Frontal cortex (tissue), 4 donors: ENCODE measurements at places on chromosomes 12 and 14. TPM values are rescaled to one million over a fixed set of nuclear protein-coding genes. Genes with fewer than 3 reads are reported as not detected.

GRCh38 chr12:122991623-122992275 lies 11.3 kb downstream of the ARL6IP4 start:
- no peak for DNase-seq

DNA sequence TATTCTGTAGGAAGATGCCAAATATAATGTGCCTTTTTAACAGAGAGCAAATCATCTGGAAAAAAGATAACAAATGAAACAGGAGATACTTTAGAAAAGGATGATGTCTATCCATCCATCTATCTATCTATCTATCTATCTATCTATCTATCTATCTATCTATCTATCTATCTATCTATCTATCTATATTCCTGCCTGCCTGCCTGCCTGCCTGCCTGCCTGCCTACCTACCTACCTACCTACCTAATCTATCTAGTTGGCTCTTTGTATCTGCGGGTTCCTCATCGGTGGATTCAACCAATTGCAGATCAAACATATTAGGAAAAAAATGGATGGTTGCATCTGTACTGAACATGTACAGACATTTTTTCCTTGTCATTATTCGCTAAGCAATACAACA lies 11.0 kb downstream of the PTPRB start:
- DNase-seq: no peak

Gene TMEM30B
- under 0.01 TPM for total RNA-seq

DNA sequence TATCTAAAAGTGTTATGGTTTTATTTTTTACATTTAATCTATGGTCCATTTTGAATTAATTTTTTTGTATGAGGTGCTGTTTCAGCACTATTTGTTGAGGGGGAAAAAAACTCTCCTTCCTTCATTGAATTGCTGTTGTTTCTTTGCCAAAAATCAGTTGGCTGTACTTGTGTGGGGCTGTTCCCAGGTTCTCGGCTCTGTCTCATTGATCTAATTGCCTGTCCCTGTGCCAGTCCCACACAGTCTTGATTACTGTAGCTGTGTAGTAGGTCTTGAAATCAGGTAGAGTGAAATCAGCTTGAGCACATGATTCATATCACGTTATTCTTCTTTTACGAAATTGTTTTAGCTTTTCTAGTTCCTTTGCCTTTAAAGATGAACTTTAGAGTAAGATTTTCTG lies 109.7 kb downstream of the ADGRD1 start:
- no peak for DNase-seq

Gene GNG2
- total RNA-seq: 400 TPM

- no peak for DNase-seq
Measured at GRCh38 chr12:25469368-25469767, 83.7 kb downstream of the LMNTD1 start.

- no peak for DNase-seq
Measured at GRCh38 chr14:29783556-29783955, 144.1 kb downstream of the PRKD1 start.

DNA sequence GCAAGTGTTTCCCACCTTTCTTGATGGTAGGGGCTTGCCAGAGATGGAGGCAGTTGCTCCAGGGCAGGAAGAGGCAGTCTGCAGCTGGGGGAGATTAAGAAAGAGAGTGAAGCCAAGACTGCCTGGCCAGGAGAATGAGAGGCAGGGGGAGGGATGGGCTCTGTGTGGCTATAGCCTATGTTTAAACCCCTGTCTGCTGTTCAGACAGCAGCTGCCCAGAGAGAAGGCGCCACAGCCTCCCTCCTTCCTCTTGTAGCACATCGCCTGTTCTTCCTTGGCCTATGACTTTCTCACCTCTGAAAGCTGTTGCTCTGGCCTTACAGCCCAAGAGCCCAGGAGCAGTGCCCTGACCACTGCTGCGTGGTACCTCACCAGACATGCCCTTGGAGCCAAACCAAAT lies 61.7 kb downstream of the EMP1 start:
- no peak for DNase-seq

DNA sequence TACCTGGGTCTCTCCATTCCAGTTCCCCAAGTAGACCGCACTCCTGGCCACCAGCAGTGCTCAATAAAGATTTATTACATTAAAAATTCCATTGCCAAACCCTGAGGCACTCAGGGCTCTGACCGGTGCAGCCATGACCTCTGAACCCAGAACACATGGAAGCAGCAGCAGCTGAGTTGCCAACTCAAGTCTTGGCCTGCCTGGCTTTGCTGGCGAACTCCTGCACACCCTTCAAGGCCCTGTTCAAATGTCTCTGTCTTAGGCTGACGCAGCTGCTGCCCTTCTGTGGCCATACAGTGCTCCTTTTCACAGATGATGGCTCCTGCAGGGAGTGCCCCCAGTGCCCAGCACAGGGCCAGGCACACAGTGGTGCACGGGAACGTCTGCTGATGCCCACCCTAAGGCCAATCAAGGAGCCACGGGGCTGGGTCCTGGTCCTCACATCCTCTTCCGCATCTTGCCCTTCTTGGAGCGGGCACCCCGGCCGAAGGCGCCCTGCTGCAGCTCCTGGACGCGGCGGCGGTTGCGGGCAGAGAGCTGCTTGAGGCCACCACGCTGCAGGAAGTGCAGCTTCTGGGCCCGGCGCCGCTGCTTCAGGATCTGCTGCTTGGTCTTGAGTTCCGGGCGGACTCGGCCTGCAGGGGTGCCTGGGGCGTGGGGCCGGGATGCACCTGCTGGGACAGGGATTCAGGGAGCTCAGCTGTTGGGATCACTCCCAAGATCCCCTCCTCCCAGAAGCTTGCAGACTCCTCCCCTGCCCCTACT lies 9.1 kb downstream of the CFAP73 start:
- DNase-seq: no peak

DNA sequence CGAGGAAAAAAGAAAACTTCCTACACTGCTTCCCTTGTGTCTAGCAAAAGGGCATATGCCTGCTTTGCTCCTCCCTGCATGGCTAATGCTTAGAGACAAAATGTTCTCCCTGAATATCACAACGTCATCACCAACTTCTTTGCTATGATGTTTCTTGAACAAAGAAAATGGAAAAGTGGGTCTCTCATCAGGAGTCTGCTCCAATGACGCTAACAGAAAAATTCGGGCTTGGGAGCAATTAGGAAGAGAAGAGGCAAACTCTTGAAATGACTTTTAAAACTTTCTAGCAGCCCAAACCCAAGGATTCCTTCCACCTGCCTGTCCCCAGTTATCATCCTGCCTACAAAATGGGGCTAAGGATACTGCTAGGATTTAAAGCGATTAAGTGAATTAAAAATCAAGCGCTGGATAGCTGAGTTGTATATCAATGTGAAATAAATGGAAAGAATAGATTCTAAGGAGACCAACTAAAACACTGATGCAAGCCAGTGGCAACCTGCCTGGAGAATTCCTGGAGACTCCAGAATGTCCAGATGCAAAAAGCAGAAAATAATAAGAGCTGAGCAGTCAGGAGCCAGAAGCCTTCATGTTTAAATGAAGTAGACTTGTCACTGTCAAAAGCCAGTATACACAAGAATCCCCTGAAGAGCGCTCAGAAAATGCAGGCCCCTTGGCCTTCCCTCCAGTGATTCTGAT lies 183.8 kb downstream of the DPF3 start:
- DNase-seq: no peak

DNA sequence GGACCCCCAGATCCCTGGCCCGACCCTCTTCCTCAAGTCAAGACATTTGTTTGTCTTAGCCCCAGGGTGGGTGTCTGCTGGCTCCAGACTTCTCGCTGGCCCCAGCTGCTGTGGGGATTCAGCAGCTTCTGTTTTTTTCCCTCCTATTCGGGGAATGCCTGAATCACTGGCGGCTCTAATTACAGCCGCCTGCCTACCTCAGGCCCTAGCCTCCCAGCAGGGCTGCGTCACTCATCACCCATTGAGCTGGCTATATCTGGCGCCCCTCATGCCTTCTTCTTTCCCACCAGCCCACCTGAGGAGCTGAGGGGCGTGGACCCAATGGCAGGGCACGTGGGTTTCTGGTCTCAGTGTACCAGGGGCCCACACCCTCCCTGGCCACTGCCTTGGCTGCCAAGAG lies 10.1 kb downstream of the KRT80 start:
- no peak for DNase-seq

DNA sequence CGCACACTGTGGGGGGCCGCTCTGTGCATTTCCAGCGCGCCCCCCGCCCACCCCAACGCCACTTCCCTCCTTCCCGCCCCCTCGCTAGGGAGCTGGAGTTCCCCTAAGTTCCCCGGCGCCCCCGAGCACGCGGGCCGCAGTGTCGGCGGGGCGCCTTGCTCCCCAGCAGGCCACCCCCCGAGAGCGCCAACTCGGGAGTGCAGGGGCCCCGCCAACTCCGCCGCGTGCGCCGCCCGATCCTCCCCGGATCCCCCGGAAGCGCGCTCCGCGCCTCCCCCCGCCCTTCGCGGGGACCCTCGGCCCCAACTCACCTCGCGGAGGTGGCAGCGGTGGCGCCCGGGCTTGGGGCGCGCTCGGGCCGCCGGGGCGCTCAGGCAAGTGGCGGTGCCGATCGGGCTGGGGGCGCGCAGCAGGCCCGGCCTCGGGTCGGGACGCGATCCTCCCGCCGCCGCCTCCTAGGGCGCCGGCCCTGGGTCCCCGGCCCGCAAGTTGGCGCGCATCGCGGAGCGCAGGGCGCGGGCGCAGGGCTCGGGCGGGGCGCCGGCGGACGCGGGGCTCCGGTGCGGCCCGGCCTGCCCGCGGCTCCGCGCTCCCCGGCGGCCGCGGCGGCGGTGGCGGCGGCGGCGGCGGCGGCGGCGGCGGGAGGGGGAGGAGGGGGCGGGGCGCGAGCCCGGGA lies at the start of gene NCOR2:
TSS of gene NCOR2 (minus strand) at position 616 of the 676 bp plus-strand sequence. CDS start 72,361 bp downstream, outside the sequence.
- no peak for DNase-seq

DNA sequence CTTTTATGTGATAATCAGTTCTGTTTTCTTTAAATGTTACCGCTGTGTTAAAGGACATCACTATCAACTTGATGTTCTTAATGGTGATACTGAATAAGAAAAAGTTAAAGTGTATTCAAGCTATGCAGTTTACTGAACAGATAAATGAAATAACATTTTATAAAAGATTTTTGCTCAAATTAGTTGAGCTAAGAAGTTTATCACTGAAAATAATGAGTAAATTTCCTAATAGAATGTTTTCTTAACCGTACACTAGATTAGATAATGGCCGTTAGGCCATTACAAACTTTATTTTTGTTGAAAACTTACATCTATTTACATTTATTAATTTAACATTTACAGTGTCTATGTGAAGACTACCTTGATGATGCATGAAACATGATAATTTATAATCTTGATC lies 25.0 kb downstream of the ATF7IP start:
- DNase-seq: no peak

DNA sequence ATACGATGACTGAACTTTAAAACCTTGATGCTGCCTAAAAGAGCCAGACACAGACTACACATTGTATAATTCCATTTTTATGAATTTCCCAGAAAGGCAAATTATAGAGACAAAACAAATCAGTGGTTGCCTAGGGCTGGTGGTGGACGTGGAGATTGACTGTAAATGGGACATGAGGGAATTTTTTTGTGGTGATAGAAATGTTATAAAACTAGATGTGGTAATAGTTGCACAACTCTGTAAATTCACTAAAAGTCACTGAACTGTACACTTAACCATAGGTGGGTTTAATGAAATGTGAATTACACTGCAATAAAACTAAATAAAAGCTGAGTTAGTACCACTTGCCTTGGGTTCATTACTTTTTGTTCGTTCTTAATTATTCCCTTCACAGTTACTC lies 72.1 kb downstream of the PLEKHA5 start:
- DNase-seq: no peak

DNA sequence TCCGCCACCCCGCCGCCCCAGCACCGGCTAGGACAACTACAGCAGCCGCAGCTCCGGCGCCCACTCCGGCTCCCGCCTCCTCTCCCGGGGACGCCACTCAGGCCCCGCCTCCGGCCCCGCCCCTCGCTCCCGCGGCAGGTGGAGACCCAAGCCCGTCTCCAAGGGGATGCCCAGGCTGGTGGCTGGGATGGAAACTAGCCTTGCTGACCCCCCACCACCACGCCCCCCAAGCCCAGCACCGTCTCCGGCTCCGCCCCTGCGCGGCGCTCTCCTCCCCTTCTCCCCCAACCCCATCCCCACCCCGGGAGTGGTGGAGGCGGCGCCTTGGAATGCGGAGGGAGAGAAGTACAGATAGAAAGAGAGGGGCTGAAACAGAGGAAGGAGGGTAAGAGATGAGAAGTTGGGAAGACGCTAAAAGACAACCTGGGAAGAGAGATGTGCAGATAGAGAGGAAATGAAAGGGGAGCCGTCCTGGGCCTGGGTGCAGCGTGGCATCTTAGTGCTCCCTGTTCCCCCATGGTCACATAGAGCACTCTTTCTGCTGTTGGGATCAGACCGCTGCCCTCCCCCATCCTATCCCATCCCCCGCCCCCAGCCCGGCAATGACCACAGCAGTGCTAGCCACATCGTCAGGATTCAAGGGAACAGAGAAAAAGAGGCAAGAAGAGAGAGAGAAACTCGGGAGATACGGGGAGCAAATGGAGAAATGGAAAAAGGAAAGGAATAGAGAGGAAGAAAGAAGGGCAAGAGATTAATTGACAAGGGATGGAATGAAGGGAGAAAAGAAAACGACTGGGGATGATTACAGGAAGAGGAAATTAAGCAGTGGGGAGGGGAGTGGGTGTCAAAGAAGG lies at the start of gene ITGA7:
TSS of gene ITGA7 (minus strand) at position 64 of the 854 bp plus-strand sequence. CDS start 222 bp downstream, outside the sequence.
- peak; percentile 86 for DNase-seq

- peak; percentile 61 for DNase-seq
Measured at GRCh38 chr12:100199347-100200149, 1.1 kb upstream of the ACTR6 start.

Gene PRH2
- total RNA-seq: not detected

GRCh38 chr12:27290501-27291168 lies 42.0 kb upstream of the BMAL2 start:
- DNase-seq: no peak

DNA sequence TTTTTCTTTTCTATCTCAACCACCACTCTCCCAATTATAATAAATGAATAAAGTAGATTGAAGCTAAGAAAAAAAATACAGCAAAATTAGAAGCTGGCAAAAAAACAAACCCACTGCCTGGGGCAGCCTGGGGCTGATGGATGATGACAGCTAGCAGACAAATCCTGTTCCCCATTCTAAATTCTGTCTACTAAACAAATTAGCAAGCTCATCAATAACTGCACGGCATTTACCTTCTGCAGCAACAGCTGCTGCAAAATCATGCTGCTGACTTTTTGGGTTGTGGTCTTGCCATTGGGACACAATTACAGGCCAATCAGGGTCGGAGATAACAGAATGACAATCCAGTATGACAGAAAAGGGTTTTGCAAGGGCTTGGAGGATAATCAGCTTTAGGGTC lies 443.6 kb upstream of the SOX5 start:
- no peak for DNase-seq

Gene PMCH
- total RNA-seq: 0.41 TPM

DNA sequence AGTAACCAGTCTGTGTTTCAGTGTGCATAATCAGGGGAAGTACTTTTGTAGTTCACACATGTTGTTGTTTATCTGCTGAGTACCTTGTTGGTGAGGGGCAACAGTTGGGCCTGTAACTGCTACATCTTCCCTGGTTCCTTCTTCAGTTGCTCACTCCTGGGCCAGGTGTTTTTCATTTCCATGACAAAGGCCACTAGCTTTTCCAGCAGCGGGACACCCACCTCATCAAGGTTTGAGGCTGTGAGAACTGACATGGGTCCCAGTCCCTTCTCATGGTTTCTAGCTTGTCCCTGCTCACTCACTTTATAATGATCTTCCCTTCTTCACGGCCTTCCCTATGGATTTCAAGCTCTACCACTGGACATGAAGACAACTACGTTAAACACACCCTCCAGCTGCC lies 1.5 kb upstream of the NOXRED1 start:
- DNase-seq: no peak

- no peak for DNase-seq
Measured at GRCh38 chr12:101859664-101860607, 17.4 kb upstream of the DRAM1 start.
